ENCODE measurements at places on chromosomes 16 and 17. TPM values are rescaled to one million over a fixed set of nuclear protein-coding genes. Genes with fewer than 3 reads are reported as not detected.

The TMEM106A gene
- total RNA-seq, result 4.5 TPM

The CACNG5 gene
- total RNA-seq, result not detected

The PRAC1 gene
- not detected for total RNA-seq

The MFAP4 gene
- 3.7 TPM for total RNA-seq

The ANKFN1 gene
- not detected for total RNA-seq

The GP1BA gene
- not detected for total RNA-seq

The TTLL6 gene
- not detected for total RNA-seq

The EXOC3L1 gene
- total RNA-seq, result not detected

The LDHD gene
- 0.39 TPM for total RNA-seq

The BRICD5 gene
- 1.6 TPM for total RNA-seq

The PPY gene
- total RNA-seq, result not detected

The RNU2-1 gene
- total RNA-seq, result not detected

The MPP2 gene
- 1.1 TPM for total RNA-seq

The CD300LB gene
- not detected for total RNA-seq

The KDM6B gene
- 5.1 TPM for total RNA-seq

The SP2 gene
- total RNA-seq, result 2.2 TPM

Data from subcutaneous preadipocyte (primary cell).